Psoas muscle (tissue), 8 donors: ENCODE measurements at places on chromosomes 7 and 10. TPM values are rescaled to one million over a fixed set of nuclear protein-coding genes. Genes with fewer than 3 reads are reported as not detected.

The ZNF862 gene
- 5.3 TPM for total RNA-seq

The AGBL3 gene
- 1.1 TPM for total RNA-seq

The NFE2L3 gene
- 0.87 TPM for total RNA-seq

The GDF10 gene
- total RNA-seq, result 0.19 TPM

GRCh38 chr10:22900841-22901601 is 26.8 kb upstream of the ARMC3 start:
- peak; percentile 24 for DNase-seq

DNA sequence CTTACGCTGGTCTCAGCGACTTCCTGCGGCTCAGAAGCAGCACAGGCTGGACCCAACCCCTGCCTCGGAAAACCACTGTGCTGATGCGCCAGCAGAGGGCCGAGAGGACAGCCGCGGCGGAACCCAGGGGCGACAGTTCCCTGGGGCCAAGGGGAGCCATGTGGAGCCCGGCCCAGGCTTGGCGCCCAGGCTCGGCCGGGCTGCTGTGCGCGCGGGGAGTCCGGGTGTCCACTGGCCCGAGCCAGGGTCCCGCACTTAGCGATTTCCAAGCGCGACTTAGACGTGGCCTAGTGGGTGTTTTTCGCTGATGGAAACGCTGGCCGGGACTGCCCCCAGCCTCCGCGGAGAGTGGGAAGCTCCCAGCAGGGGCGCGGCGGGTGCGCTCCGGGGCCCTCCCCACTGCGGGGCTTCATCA is 18.6 kb upstream of the ZNF32 start:
- no peak for DNase-seq
